ENCODE measurements at places on chromosomes 12 and 14. TPM values are rescaled to one million over a fixed set of nuclear protein-coding genes. Genes with fewer than 3 reads are reported as not detected.

Gene MYF6
- total RNA-seq: not detected

Gene PLXNC1
- total RNA-seq: 1.6 TPM

Gene B4GALNT3
- not detected for total RNA-seq

Gene COQ5
- 25.1 TPM for total RNA-seq

Gene PROX2
- not detected for total RNA-seq

Measured in IMR-90 (cell line).